NCI-H146 (cell line): ENCODE measurements at places on chromosomes 3 and 15.

GRCh38 chr3:124962403-124962940 lies 27.9 kb upstream of the MUC13 start:
- no peak for DNase-seq

DNA sequence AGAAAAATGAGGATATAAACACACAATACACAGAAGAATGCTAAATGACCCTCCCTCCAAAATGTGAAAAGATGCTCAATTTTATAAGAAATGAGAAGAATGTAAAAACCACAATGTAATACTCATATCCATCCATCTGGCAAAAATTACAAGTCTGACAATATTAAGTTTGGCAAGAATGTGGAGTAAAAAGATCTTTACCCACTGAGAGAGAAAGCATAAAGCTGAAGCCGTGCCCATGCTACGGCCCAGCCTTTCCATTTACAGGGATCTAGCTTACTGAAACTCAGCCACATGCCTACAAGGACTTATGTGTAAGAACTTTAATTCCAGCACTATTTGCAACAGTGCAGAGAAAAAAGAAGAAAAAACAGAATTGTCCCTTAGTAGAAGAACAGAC lies 42.9 kb downstream of the ATP13A3 start:
- no peak for DNase-seq

DNA sequence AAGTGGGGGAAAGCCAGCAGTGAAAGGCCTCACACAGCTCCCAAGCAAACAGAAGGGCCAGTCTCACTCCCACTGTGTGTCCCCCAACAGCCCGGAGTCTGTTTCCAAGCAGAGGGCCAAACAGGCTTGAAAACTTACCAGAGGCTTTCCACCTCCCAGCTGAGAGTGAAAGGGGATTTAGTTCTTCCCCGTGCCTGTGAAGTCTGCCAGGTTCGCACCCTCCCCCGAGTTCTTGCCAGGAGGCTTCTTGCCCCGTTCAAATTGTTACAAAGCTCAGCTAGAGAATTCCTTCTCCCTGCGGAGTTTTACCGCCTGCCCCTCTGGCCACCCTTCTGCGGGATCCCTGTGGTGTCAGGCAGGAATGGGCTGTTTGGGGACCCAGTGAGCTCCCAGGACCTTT lies 68.0 kb upstream of the WNT7A start:
- no peak for DNase-seq

DNA sequence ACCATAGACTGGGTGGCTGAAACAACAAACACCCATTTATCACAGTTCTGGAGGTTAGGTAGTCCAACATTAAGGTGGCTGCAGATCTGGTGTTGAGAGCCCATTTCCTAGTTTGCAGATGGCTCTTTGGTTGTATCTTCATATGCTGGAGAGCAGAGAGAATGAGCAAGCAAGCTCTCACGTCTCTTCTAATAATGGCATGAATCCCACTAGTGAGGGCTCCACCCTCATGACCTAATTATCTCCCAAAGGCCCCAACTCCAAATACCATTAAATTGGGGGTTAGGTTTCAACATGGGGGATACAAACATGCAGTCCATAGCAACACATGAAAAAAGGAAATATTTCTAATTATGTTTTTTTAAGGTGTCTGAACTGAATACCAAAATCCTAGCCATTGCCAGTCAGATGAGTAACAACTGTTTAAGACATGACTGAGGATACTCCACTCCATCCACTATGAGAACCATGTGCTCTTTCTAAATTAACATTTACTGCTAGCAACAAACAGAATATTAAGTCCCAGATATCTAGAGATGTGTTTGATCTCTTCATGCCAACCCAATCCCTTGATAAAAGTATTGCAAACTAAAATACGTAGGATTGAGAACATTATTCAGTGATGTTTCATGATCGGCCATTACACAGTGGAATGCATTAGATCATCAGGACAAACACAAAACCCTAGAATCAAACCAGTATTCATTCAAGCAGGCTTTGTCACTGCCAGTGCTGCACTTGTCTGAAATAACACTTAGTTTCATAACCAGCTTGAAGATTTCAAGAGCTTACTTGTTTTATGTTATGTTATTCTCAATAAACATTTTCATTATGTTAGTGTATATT lies 340.3 kb downstream of the SLC9A9 start:
- no peak for DNase-seq

DNA sequence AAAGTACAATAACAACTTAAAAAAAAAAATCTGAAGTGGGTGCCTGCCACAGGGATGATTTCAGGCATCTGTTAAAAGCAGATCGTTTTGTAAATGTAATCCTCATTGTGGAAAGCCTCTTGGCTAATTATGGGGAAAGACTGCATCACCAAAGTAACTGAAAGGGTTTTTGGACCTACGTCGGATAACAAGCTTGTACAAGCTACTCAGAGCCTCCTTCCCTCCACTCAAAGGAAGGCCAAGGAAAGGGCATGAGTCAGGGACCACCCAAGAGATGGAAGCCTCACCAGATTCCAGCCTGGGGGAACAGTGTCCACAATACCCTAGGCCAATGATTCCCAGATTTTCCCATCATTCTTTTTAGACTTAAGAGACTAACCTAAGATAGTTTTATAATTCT lies 84.3 kb downstream of the ATP1B3 start:
- DNase-seq, result no peak
